ENCODE measurements at places on chromosomes 7 and 10.

GRCh38 chr7:117385363-117386109 lies 41.8 kb downstream of the ASZ1 start:
- no peak for DNase-seq

GRCh38 chr7:24885305-24885704 lies 94.7 kb downstream of the OSBPL3 start:
- DNase-seq = no peak

GRCh38 chr7:50621206-50621605 lies 56.0 kb upstream of the DDC start:
- no peak for DNase-seq

DNA sequence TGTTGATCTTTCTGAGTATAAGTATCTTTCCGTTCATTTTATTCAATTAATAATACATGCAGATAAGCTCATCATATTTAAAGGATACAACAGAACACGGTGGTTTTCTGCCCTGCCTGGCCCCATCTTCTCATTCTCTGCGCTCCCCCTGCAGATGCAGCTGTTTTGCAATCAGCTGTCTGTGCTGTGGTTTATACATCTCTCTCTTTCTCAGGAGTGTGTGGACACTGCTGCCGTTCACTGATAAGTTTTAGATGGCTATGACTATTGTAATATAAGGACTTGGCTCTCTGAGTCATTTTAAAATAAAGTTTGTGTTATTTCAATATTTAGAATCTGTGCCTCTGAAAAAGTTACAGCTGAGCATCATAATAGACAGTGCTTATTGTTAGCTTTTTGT lies 54.5 kb downstream of the CUL1 start:
- no peak for DNase-seq

DNA sequence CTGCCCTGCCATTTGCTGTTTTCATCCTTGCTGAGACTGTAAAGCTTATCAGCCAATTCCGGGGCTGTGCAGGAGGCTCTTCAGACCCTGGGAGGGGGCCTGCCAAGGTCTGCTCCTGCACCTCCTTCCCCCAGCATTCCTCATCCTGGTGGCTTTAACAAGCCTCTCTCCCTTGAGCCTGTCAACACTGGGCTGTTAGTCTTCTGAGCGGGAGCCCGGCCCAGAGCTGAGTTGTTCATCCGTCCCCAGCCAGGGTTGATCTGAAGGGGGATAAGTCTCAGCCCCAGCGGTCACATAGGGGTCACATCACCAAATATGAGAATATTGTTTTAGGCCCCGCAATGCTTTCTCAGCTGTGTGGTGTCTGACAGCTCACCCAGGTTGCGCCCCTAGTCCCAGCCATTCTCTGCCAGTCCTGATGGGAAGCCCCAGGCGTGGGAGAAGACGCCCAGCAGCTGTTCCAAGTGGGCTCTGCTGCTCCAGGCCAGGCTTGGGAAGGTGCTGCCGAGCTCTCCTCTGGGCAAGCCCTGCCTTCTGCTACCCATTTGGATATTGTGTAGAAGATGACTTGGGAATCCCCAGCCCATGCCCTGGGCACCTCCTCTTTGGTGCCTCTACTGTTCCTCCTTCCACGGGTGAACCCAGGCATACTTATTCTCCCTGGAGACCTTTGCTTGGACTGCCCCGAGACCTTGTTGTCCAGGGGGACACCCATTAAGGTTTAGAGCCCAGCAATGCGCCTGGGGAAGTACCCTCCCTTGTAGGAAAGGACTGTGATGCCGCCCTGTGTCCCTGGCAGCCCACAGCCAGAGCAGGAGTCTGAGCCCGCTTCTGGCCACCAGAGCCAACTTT lies 23.5 kb upstream of the TRIM8 start:
- DNase-seq = no peak
